ENCODE measurements at places on chromosomes 11 and 22. TPM values are rescaled to one million over a fixed set of nuclear protein-coding genes. Genes with fewer than 3 reads are reported as not detected.

The HTR3A gene
- total RNA-seq: not detected

The DBX1 gene
- not detected for total RNA-seq

The AHNAK gene
- total RNA-seq: 123 TPM

The NPAS4 gene
- 0.18 TPM for total RNA-seq

DNA sequence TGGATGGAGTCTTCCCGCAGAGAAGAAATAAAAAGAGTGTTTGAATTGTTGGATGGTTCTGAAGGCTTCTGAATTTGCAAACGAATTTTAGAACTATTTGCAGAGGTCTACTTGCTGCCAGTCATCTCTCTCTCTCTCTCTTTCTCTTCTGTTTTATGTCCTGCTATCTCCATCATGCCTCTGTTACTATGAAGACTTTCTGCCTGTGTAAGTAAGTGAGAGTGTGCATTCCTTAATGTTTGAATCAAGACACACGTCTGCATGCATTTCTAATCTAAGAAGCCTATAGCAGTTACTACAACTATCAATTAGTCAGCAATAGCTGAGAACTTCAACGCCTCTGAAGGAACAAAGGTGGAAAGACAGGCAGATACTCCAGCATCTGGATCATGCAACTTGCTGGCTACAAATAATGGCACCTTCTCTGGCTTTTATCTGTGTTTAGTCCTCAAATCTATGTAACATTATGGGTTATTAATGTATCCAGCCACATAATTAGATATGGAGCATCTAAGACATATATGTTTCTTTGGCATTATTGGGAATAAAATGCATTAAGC, 191.5 kb upstream of the BLID start:
- DNase-seq: no peak

DNA sequence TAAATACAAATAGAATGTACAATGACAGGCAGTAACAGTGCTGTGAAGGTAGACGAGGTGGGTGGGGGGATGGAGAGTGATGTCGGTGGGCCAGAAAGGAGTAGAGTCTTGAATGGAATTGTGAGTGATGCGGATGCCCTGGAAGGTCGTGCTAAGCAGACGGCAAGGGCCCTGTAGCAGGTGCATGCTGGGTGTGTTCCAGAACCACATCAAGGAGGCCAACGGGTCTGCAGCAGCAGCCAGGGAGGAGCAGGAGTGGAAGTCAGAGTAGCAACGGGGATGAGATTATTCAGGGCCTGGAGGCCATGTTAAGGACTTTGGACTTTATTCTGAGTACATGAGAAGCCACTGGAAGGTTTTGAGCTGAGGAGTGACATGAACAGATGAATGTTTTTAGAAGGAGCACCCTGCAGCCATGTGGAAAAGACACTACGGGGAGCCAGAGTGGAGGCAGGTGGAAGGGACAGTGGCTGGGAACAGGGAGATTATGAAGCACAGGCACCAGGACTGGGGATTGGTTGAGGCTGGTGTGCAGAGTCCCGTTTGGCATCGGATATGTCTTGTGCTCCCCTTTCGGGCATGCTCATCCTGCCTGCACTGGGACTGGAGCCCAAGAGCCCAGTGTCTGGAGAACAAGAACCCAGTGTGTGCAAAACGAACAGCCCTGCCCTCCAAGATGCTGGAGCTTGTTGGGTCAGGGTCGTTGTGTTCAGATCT, 74.1 kb downstream of the COMMD9 start:
- DNase-seq: no peak

All from activated CD8-positive, alpha-beta T cell treated with anti-CD3 and anti-CD28 coated beads, Interleukin-2, amount 10 ng/mL, durations not matched to agents 7 days and 5 days (primary cell).